ENCODE measurements at places on chromosomes 12 and 14.

- peak; percentile 37 for DNase-seq
Observed at GRCh38 chr12:119938049-119938667, 50.9 kb upstream of the BICDL1 start.

- no peak for DNase-seq
Observed at GRCh38 chr12:67477681-67478265, 170.8 kb upstream of the DYRK2 start.

GRCh38 chr14:104047761-104048160 is 37.7 kb upstream of the ASPG start:
- no peak for DNase-seq

- DNase-seq, result no peak
Observed at GRCh38 chr14:103503296-103503695, 19.3 kb downstream of the CKB start.

DNA sequence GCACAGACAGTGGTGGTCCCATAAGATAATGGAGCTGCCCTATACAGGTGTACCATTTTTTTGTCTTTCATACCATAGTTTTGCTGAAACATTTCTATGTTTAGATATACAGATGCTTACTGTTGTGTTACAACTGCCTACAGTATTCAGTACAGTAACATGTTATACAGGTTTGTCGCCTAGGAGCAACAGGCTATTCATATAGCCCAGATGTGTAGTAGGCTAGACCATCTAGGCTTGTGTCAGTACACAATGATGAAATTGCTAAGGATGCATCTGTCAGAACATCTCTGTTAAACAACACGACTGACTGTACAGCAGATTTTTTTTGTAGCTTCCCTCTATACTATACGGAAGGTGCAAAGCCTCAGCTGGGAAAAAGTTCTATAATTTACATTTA is 30.5 kb downstream of the RAD9B start:
- no peak for DNase-seq

DNA sequence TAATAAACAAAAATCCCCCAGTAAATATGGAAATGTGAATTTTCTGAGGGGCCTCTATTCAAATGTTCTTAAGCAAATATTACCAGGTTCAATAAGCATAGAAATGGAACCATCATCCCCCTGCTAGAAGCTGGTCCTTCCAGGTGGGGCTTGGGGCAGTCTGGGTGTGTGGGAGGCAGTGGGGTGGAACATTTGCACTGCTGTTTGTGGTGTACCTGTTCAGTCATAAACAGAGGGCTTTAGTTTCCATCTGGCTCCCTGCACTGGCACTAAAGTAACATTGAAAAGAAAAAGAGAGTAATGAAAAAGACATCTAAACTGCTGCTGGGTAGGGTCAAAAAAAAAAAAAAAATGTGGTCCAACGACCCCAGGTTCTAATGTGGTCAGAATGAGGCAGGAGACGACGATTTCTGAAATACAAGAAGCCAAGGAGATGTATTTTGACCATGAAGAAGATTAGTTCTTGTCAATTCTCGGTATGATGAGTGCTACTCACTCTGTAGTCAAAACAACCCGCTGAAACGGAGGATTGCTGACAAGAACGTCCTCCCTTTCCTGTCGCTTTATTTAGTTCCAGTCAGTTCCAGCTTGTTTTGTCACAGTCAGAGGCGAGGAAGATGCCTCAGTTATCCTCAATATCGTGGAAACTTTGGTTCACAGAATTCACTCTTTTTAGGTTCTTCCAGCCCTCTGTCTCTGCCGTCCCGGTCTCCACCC is 44.2 kb upstream of the MANSC4 start:
- no peak for DNase-seq

- no peak for DNase-seq
Observed at GRCh38 chr12:110694330-110694901, 5.5 kb upstream of the HVCN1 start.

DNA sequence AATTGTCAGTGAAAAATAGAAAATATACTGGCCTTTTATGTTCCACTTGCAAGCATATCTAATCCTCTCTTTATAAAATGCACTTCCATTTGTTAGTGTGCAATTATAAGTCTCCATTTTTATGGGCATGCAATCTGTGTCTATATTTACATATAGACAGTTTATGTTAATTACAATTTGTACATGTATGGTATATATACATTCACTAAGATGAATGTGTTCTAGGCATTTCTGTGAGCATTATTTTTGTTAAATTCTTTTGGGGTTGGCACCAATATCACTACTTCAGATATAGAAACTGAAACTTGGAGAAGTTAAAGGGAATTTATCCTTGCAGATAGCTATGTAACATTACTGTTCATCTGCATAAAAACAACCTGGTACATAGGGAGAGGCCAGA is 470.8 kb upstream of the LMO3 start:
- DNase-seq, result no peak

GRCh38 chr14:61558271-61558670 is 137.0 kb upstream of the HIF1A start:
- DNase-seq, result no peak

DNA sequence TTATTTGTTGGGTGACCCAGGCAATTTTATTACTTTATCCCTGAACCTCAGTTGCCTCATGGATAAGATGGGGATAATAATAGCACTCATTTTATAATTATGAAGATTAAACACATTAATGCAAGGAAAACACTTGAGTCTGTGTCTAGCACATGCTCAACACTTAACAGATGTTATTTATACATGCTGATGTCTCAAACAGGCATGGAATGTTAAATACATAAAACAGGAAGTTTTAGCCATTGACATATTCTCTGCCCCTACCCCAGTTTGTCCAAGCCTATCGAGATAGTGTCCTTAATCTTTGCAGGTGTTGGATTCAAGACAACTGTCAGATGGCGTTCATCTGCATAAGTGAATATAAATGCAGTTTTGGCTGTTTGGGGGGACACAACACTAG is 109.8 kb downstream of the SCAF11 start:
- no peak for DNase-seq

DNA sequence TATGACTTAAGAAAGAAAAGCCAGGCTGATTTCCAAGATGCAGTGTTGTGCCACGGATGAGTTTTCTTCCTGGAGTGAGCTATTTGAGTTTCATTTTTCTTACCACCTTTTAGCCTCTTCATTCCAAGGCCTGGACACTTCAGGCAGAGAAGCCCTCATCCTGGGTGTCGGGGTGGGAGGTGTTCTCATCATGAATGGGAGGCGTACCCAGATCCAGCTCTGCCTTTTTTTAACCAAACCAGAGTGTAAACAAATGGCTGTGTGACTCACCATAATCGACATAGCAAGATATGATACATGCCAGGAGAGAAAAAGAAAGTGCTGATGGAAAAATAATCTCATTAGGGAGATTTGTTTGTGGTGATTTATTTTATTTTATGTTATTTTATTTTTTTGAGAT is 79.9 kb downstream of the ARF6 start:
- peak; percentile 34 for DNase-seq

GRCh38 chr12:25491396-25492325 is 61.4 kb downstream of the LMNTD1 start:
- DNase-seq, result no peak

DNA sequence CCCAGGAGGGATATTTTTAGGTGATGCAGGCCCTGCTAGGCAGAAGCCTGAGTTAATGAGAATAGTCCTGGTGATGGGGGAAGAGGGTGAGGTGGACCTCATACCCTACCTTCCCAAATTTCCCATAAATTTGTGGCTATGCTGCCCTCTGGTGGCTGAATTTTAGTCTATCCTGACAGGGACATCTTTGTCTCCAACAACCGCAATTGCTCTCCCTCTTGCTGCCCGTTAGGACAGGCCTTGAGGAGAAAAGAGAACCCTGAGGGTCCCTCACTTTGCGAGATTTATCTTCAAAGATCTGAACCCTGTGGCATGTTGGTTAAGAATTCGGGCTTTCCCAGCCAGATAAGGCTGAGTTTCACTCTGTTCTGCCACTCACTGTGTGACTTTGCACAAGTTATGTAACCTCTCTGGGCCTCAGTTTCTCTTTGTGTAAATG is 9.8 kb upstream of the ZNF385A start:
- no peak for DNase-seq

- no peak for DNase-seq
Observed at GRCh38 chr14:75876530-75876929, 105.3 kb downstream of the TGFB3 start.

- DNase-seq, result no peak
Observed at GRCh38 chr12:75984577-75985182, 46.9 kb downstream of the PHLDA1 start.

GRCh38 chr14:89549381-89550125 is 132.5 kb upstream of the FOXN3 start:
- no peak for DNase-seq

- DNase-seq, result no peak
Observed at GRCh38 chr12:114006482-114007425, 40.6 kb upstream of the RBM19 start.

- no peak for DNase-seq
Observed at GRCh38 chr12:27472604-27473003, 26.1 kb downstream of the SMCO2 start.

DNA sequence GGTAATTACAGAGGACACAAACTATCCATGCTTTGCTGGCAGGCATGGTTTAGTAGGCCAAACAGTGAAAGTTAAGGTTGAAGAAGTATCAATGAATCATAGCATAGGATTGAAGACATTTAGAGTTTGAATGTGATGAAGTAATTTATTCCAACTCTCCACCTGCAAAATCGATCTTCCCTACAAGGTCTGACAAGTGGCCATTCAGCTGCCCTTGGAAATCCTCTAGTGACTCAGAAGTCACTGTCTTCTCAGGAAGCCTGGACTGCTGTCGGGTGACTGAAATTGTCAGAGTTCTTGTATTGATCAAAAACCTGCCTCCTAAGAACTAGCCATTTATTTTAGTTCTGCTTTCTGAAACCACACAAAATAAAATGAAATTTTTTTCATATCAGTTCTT is 17.7 kb upstream of the STXBP6 start:
- no peak for DNase-seq

DNA sequence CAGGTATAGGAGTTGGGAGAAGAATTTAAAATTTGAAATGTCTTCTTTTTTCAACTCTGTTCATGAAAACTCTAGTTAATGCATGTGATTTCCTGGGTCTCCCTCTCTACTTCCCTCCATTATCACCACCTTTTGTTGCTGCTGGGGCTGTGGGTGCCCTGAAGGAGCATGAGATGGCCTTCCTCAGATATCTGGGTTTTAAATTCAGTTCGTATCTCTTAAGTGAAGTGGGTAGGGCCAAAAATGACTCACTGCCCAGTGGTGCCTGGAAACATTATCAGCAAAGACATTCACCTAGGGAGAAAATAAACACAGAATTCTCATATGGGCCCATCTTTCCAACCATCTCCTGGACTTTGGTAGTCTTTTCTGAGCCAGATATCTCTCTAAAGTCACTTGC is 234.9 kb upstream of the PLEKHG7 start:
- no peak for DNase-seq

DNA sequence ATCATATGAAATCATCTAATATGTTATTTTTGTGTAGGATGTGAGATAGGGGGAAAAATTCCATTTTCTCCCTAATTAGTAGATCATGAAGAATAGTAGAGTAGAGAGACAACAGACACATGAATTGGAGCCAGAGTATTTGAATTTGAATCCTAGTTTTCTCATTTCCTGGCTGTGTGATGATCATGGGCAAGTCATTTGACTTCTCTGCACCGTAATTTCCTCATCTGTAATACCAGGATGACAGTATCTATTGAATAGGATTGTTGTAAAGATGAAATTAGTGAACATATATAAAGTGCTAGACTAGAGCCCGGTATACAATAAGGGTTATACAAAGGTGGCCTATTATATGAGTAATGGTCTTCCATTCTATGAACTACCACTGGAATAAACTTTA is 32.2 kb upstream of the PLXNC1 start:
- DNase-seq, result no peak

GRCh38 chr12:84842406-84843013 is 70.1 kb downstream of the SLC6A15 start:
- DNase-seq, result no peak

DNA sequence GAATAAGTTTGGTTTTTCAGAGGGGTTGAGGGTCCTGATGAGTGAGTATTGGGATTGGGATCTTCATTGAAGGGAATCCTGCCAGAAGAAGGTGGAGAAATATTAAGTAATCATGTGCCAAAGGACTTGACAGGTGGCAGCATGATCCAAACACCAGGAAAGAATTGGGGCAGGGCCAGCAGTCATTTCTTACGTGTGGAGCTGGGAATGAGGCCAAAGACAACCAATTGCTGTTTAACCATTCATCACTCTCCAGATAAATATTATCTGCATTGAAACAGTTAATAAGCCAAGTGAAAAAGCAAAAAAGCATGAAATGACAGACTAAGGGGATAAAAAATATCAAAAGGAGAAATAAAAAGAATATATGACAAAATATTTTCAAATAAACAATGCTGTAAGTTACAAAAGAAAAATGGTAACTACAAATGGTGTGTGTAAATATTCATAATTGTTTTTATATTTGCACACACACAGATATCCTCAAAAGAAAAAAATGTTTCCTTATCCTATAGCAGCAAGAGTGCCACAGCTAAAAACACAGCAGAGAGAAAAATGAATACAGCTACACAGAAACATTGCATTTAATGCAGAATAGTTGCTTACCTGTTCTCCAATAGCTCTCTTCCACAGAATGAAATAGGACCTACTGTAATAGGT is 26.2 kb downstream of the C2CD5 start:
- DNase-seq, result no peak

- no peak for DNase-seq
Observed at GRCh38 chr14:53458368-53458814, 305.3 kb upstream of the DDHD1 start.

DNA sequence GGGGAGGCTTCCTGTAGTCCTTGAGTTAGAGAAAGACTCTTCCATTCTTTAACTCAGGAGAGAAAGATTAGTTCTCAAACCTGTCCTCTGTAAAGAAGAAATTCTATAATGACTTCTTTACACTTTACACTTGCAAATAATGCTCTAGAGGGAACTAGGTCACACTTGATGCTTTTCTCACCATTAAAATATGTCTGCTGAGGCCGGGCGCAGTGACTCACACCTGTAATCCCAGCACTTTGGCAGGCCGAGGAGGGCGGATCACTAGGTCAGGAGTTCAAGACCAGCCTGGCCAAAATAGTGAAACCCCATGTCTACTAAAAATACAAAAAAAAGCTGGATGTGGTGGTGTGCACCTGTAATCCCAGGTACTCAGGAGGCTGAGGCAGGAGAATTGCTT is 6.3 kb downstream of the NTN4 start:
- DNase-seq, result no peak

- no peak for DNase-seq
Observed at GRCh38 chr12:111443586-111443985, 37.9 kb downstream of the SH2B3 start.

DNA sequence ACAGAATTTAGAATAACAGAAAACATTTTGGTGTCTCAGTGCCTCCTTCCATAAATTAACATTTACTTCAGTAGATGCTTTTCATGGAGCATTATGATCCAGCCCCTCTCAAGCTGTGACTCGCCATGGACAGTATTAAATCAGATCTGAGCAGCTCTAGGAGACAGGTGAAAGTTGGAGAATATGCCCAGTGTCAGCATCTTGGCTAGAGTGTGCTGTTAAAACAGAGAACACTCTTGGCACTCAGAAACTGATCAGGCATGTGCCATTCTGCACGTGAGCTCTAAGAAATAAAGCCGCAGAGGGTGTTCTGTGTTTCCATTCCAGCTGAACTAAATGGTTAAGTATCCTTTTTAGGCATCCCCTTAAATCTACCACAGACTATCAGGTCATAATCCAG is 68.0 kb downstream of the DIP2B start:
- DNase-seq, result no peak

GRCh38 chr14:73311708-73312030 is 74.4 kb downstream of the PAPLN start:
- DNase-seq, result no peak

Measured in activated effector memory CD4-positive, alpha-beta T cell treated with Interleukin-2 at 50 U/mL for 16 hours (primary cell).